Stomach (tissue), 19 donors: ENCODE measurements at places on chromosomes 11 and 22. TPM values are rescaled to one million over a fixed set of nuclear protein-coding genes. Genes with fewer than 3 reads are reported as not detected.

GRCh38 chr11:73147771-73148681 is 5.9 kb upstream of the FCHSD2 start:
- no peak overlapping the region for H3K4me3 ChIP-seq
- H3K27ac ChIP-seq: peak overlapping the region; percentile 2
- H3K4me1 ChIP-seq: peaks cover 15% of the 10 kb centered on the region

DNA sequence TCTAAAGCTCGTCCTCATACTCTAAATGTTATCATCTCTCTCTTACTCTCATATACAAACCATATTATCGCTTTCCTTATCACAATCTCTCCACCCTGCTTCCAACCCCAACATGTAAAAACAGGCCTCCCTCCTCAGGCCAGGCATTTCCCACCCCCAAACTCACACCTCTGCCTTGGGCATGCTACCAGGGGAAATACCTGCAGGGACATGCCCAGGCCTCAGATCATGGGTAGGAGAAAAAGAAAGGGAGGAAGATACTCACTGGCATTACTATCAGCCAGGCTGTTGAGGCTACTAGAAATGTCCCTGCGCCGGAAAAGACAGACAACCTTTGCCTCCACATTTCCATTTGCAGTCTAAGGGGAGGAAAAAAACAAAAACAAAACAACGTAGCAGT is 1.8 kb downstream of the MTA2 start:
- H3K4me3 ChIP-seq: peak overlapping the region; percentile 69
- no peak for DNase-seq
- H3K4me1 ChIP-seq: peaks cover 66% of the 10 kb centered on the region
- H3K27me3 ChIP-seq: no peaks in the 10 kb centered on the region

DNA sequence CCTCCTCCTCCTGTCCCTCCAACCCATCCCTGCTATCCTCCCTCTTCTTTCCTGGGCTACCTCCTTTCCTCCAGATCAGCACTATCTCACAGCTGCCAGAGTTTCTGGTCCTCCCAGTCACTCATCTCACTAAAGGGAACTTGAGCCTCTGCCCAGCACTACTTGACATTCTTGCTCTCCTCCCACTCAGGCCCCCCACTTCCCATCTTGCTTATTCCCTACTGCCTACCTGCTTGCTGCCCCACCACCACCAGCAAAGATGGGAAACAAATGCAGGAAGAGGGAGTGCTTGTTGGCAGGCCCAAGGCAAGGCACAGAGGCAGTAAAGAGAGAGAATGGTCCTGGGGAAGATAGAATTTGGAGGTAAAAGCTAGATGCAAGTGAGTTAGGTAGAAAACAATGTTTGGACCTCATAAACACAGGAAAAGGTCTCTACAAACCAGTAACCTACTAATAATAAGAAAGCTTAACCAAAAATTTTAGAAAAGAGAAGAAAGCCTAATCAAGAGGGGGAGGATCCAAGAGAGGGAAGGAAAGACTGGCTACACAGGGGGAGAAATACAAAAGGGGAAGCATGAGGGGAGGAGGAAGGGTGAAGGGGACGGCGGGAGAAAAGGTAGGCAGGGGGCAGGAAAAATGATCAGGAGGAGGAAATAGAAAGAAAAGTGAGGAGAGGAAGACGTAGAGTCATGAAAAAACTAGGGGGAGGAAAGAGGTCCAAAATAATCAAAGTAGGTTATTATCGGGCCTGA is 63.6 kb downstream of the PAK1 start:
- no peaks in the 10 kb centered on the region for H3K36me3 ChIP-seq
- no peak overlapping the region for H3K27ac ChIP-seq
- peaks cover 36% of the 10 kb centered on the region for H3K4me1 ChIP-seq
- no peaks in the 10 kb centered on the region for H3K27me3 ChIP-seq
- DNase-seq: no peak

- DNase-seq: no peak
- H3K27ac ChIP-seq: peak overlapping the region; percentile 89
- no peaks in the 10 kb centered on the region for H3K27me3 ChIP-seq
- H3K4me1 ChIP-seq: peaks cover 22% of the 10 kb centered on the region
- H3K4me3 ChIP-seq: no peak overlapping the region
- H3K36me3 ChIP-seq: peaks cover 42% of the 10 kb centered on the region
Measured at GRCh38 chr11:117195258-117195657, 3.9 kb upstream of the TAGLN start.

- no peaks in the 10 kb centered on the region for H3K36me3 ChIP-seq
- H3K27ac ChIP-seq: no peak overlapping the region
- H3K4me3 ChIP-seq: no peak overlapping the region
- no peak for DNase-seq
- H3K4me1 ChIP-seq: no peaks in the 10 kb centered on the region
Measured at GRCh38 chr11:13784855-13785254, 116.4 kb downstream of the FAR1 start.

DENND6B gene
- total RNA-seq: 13.4 TPM
